ENCODE measurements at places on chromosomes 7 and 10.

GRCh38 chr7:139118234-139118804 lies 8.8 kb upstream of the ZC3HAV1 start:
- DNase-seq, result no peak

GRCh38 chr7:2980401-2981102 lies 63.1 kb downstream of the CARD11 start:
- DNase-seq, result no peak

DNA sequence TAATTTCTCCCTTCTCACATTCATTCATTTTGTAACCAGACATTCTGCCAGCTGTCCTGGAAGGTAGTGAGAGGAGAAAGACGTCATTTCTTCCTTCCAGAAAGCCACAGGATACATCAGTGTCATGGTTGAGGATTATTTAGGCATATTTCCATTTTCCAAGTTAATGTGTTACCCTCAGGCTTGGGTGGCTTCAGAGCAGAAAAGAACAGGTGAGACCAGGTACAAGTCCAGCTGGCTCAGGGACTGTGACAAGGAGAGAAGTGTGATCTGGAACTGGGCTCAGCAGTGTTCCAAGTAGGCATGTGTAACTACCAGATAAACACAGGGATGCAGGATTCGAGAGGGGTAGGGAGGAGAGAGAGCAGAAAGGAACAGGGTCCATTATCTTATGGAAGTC lies 386.9 kb downstream of the GALNT17 start:
- DNase-seq, result no peak

DNA sequence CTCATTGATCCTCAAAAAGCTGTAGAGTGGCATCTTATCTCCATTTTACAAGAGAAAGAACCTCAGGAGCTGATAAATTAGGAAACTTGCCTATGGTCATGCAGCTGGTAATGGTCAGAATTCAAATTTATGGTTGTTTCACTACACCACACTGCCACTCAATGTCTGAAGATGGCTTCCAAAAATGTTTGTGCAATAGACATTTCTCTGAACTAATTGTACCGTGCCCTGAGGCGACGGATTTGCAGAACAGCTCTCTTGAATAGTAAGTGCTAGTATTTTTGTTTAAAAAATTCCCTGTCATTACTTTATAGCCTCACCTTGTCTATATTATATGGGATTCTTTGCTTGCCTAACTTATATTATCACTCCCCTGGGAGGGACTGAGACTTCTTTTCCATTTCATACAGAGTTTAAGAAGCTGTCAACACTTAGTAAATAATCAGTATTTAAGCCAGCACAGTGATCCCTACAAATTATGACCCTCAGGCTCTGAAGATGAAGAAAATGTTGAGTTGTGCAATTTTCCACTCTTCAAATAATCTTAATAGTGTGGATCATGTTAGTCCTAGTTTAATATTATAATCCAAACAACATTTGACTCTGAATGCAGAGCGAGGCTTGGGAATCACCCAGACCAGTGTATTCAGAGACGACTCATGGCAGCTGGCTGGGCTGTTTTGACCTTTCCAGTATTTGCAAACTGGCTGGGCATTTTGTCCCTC lies 346.6 kb downstream of the PTEN start:
- DNase-seq, result no peak

DNA sequence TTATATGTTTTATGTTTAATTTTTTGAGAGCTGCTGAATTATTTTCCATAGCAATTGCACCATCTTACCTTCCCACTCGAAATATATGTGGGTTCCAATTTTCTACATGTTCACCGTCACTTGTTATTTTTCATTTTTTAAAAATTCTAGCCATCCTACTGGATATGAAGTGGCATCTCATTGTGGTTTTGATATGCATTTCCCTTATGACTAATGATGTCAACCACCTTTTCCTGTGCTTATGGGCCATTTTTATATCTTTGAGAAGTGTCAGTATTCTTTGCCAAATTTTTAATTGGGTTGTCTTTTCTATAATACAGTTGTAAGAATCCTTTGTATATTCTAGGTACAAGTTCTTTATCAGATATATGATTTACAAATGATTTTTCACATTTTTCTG lies 27.8 kb downstream of the NHLRC2 start:
- DNase-seq, result no peak

- DNase-seq, result no peak
These were observed 645.2 kb upstream of the IGFBP3 start for GRCh38 chr7:46566097-46566774.

GRCh38 chr7:112449353-112449752 lies 907 bp upstream of the IFRD1 start:
- DNase-seq, result no peak

DNA sequence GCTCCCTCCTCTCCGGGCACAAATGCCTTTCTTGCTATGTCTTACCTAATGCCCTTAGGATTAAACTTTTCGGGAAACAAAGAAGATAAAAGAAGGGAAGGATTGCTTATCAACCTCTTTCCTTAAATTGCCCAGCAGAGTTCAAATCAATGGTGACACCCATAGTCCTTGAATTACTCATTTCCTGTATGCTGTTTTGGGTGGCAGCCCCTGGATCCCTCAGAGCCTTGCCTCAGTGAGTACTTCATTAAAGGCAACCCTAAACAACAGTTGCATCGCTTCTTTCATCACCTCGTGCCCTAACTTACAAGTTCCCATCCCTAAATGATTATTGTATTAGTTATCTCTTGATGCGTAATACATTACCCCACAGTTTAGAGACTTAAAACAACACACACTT lies 31.6 kb upstream of the WAPL start:
- DNase-seq, result no peak

- no peak for DNase-seq
These were observed 38.5 kb downstream of the LRRN3 start for GRCh38 chr7:111129435-111129834.

GRCh38 chr10:65128277-65128676 lies 1607.1 kb downstream of the REEP3 start:
- no peak for DNase-seq

- DNase-seq, result no peak
These were observed 221.5 kb downstream of the ADAM12 start for GRCh38 chr10:126166797-126167196.

GRCh38 chr7:111137296-111138192 lies 46.6 kb downstream of the LRRN3 start:
- DNase-seq, result no peak

GRCh38 chr7:67006965-67007364 lies 10.3 kb downstream of the TYW1 start:
- no peak for DNase-seq

DNA sequence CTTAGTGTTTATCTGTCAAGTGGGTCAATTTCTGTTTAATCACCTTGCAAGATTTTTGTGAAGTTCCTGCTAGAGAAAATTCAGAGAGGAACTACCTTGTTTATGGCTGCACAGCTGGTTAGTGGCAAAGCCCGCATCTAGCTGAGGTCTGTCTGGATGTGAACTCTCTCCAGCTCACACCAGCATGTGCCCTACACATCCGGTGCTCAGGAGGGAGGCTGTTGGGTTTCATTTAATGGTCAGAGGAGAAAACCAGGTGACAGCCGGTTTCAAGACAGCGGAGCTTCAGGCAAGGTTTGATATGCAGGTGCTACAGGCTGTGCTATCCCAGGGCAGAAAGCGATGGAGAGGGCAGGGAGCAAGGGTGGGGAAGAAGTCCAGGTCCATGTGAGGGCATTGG lies 351.1 kb downstream of the ACTR3B start:
- DNase-seq, result no peak

GRCh38 chr7:157412021-157412443 lies 75.2 kb downstream of the DNAJB6 start:
- DNase-seq, result no peak

DNA sequence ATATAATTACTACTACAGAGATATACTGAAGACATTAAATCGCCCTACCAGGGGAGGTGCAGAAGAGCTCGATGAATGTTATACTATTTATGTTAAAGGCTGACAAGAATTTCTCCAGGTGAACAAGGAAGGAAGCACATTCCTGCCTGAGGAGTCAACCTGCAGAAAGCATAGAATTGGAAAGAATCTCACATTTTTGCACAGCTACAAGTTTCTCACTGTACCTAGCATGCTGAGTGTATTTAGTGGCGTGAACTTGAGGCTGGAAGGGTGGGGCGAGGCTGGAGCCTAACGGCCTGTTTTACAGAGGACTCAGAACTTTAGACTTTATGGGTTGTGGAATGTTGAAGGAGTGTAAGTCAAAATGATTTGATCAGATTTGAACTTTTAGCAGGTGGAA lies 373.6 kb upstream of the LRGUK start:
- no peak for DNase-seq

DNA sequence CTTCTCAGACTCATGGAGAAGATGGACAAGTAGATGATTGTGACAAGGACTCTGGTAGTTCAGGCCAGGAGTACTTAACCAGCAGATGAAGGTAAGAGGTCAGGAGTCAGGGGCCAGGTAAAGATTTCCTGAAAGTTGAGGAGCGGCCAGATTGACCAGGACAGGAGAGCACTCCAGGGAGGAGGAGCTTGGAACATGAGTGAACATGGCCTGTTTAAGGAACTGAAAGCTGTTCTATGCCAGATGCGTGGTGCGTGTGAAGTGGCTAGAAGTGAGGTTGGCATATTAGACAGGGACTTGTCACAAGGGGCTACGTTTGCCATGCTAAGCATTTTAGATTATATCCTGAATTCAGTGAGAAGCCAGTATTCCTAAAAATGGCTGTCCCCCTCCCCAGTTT lies 157.2 kb downstream of the WNT2 start:
- DNase-seq, result no peak

DNA sequence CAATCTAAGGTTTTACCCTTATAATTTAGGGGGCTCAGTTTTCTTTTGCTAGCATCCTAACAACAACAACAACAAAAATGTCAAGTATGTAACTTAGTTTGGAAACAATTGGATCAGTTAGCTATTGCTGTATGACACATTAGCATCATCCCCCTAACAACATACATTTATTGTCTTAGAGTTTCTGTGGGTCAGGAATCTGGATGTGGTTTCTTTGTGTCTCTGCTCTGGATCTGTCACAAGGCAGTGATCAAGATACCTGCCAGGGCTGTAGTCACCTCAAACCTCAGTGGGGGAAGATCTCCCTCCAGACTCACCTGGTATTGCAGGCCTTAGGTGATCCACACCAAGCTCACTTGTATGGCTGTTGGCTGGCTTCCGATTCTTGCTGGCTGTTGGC lies 18.3 kb downstream of the CREB5 start:
- no peak for DNase-seq

DNA sequence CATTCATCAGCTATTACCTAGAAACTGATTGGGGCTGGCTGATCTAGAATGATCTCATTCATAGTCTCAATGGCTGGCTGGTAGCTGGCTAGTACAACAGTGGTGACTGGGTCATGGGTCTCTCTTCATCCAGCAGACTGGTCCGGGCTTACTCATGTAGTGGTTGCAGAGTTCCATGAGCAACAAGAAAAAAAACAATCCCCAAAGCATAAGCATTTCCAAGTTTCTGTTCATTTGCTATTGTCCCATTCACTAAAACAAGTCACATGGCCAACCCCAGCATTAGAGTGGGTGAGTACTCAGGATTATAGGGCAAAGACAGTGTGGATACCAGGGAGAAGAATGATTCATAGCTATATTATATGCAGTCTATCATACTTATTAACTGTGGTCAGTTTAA lies 85.2 kb upstream of the SEMA3C start:
- no peak for DNase-seq
